ENCODE measurements at places on chromosomes 2 and 18. TPM values are rescaled to one million over a fixed set of nuclear protein-coding genes. Genes with fewer than 3 reads are reported as not detected.

DNA sequence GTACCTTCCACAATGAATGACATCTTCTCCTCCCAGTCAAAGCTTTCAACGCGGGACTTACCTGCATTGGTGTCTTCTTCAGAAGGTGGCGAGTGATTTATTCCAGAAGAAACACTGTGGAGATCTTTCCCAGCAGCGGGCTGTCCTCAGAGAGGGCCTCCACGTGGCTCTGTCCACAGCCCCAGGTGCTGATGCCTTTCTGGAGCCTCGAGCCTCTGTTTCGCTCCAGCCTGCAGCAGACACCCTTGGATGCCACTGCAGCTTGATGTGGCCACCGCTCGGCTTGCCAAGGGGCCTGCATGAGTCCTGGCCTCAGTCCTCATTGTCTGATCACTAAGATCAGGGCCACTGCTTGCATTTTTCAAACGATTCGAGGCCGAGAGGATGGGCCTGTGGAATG lies 46.6 kb upstream of the GALR1 start:
- no peak for DNase-seq

GRCh38 chr2:240519396-240520129 lies 38.2 kb downstream of the ANKMY1 start:
- peak; percentile 8 for DNase-seq

GRCh38 chr2:12059616-12060441 lies 313.4 kb downstream of the LPIN1 start:
- no peak for DNase-seq

DNA sequence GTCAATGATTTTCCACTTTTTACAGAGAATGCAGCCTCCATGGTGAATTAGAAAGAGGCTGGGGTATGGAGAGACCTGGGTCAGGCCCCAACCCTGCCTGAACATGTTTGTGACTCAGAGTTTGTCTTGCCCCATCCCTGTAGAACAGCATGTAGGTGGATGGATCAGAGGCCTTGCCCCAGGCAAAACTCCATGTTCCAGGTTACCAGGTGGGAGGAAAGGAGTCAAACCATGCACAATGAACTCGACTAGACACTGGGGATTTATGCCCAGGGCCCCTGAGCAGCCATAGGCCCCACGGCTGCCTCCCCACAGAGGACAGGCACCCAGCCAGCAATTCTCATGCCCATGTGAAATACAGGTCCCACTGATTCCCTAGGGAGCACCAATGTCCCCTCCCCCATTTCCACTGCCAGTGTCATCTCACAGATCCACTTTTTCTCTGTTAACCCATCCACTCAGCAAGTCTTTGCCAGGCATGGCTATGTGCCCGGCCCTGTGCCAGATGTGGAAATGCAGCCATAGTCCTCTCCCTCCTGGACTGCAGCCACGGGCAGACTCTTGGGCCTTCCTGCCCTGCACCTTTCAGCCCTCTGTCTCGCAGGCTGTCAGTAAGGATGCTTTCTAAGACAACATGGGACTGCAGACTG lies 737.8 kb upstream of the HS6ST1 start:
- DNase-seq = no peak

GRCh38 chr2:223647258-223647952 lies 45.2 kb upstream of the SCG2 start:
- DNase-seq = no peak

GRCh38 chr2:189022053-189022481 lies 47.9 kb downstream of the COL3A1 start:
- no peak for DNase-seq

DNA sequence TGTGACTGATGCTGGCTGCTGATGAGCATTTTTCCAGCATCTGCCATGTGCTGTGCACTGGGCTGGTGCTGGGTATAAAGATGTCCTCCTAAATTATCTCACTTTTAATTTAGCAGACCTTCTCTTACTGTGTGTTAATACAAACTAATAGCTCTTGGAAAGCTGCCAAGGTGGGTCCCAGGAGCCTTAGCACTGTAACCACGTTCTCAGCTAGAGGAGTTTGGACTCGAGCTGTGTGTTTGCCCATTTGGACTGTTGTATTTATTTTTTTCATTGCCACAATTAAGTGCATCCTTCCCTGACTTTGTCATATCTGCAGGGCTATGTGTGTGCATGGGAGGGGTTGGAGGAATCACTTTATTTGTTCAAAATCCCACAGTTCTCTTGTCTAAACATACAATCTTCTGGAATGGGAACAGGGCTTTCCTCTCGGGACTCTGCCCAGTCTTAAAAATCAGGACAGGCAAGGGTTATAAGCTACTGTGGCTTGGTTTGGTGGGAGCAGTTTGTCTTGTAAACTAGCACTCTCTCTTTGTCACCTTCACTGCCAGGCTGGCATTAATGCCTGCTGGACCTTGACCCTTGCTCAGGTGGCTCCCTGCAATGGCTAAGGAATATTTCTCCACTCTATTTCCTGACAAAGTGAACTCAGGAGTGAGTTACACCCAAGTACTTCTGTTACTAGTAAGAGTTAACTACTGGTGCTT lies 129.7 kb upstream of the MGAT5 start:
- no peak for DNase-seq

DNA sequence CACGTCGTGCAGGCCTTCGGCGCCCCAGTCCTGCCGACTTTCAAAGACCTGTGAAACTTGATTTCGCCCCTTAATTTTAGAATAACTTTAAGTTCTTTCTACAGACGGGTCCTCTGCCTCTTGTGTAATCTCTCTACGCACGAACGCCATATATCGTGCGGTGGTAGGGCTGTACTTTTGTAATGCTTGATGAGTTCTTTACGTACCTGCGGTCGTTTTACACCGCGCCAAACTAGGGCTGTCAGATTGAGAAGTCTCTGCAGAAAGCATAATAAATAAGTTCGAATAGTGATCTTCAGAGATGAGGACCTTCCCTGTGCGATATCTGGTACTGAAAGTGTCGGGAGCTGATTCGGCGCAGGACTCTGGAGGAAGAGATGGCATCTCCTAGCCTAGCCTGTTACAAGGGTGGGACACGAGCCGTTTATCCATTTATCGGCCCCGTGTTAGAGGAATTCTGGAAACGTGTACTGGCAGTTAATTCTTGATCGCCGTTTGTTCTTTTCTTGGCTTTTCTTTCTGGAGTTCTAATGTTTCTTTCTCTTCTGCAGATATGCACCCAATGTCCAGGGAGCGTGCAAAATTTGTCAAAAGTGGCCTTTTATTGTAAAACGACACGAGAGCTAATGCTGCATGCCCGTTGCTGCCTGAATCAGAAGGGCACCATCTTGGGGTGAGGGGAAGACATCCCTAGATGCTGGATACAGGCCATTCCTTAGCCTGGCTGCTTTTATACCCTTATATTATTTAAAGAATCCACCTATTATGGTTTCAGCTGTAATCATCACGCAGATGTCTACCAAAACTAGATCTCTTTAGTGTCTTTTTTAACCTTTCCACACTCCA lies 781 bp upstream of the SLC5A6 start:
- no peak for DNase-seq

- DNase-seq = no peak
These were observed 15.0 kb upstream of the OTOF start for GRCh38 chr2:26492749-26493515.

- DNase-seq = no peak
These were observed 110.9 kb upstream of the PNPT1 start for GRCh38 chr2:55804535-55804934.

GRCh38 chr18:60599995-60600394 lies 227.4 kb upstream of the MC4R start:
- DNase-seq = no peak

GRCh38 chr2:31233741-31234682 lies at the start of gene EHD3:
EHD3 (plus strand) TSS chr2:31234152; CDS start chr2:31234622, 470 bp downstream.
- DNase-seq = peak; percentile 96

DNA sequence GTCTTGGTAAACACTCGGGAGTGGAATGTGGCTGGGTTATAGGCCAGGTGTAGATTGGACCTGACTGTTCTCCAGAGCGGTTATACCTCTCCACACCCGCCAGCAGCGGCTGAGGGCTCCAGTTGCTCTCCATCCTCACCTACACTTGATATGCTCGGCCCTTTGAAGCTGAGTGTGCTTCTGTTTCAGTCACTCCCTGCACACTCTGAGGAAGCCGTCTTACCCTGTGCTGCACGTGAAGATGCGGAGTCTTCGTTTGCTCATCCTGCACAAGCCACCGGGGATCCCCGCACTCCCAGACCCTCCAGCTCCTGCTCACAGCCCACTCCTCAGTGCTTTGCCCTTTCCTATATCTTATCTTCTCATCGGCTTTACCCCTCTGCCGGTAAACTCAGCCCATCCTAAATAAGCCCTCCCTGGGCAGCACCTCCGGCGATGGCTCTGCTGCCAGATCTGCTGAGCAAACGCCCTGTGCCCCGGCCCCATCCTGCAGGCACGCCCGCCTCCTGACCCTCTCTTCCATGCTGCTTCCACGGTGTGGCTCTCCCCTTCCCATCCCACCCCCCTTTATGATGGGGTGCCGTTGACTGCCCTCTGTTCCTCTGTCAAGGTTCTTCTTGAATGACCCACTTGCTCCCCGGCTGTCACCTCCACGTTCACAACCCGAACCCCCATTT lies 47.3 kb upstream of the ODC1 start:
- no peak for DNase-seq

GRCh38 chr2:15736396-15737180 lies 144.9 kb downstream of the DDX1 start:
- no peak for DNase-seq

- DNase-seq = no peak
These were observed 959.4 kb upstream of the GYPC start for GRCh38 chr2:125696560-125696959.

- peak; percentile 72 for DNase-seq
These were observed 54.8 kb upstream of the TUBA3E start for GRCh38 chr2:130252880-130253645.

- DNase-seq = no peak
These were observed 89.6 kb downstream of the ACTR3 start for GRCh38 chr2:113979191-113980128.

- no peak for DNase-seq
These were observed 53.8 kb downstream of the GRB14 start for GRCh38 chr2:164567335-164567989.

- no peak for DNase-seq
These were observed 43.0 kb upstream of the STK39 start for GRCh38 chr2:168290391-168290790.

DNA sequence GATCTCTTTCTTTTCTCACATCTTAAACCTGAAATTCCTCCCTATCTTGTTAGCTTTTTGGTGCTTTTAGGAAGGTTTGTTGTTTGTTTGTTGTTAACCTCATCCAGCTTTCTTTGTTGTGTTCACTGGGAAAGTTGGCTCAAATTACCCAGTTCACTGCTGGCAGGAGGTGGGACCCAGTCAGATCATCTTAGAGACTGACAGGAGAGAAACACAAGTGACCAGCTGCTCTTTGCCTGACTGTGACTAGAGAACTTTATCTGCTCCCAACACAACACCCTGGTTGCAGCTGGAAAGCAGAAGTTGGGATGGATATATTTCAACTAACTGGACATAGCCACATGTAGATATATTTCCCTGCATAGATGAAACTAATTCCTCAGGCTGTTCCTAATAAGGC lies 10.0 kb downstream of the MAPK4 start:
- DNase-seq = no peak

DNA sequence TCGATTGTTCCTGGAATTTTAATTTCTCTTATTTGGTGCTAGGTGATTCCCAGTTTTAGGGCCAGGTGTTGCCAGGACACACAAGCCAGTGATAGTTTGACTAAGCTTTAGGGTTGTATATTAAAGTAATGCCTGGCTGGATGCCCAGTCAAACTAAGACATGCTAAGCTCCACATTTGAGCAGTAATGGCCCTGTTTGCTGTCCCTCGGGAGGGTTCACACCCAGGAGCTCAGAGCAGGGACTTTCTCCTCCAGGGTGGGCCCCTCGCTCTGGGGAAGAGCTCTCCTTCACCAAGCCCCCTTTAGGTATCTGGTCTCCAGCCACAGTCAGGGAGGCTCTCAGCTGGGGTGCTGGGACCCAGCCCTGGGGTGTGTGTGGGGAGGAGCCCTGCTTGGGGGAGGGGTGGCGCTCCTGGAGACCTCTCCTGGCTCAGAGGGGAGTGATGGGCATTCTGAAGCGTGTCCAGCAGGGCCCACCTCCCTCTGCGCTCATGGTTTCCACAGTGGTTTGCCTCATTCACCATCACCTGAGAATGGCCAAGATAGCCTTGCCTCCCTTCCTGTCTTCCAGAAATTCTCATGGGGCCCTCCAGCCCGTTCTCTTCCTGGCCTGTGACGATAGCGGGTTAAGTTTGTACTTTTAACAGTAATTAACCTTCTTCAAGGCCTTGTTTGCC lies 31.7 kb downstream of the INPP4A start:
- no peak for DNase-seq

- no peak for DNase-seq
These were observed 102.3 kb upstream of the SMAD7 start for GRCh38 chr18:49052891-49053644.

DNA sequence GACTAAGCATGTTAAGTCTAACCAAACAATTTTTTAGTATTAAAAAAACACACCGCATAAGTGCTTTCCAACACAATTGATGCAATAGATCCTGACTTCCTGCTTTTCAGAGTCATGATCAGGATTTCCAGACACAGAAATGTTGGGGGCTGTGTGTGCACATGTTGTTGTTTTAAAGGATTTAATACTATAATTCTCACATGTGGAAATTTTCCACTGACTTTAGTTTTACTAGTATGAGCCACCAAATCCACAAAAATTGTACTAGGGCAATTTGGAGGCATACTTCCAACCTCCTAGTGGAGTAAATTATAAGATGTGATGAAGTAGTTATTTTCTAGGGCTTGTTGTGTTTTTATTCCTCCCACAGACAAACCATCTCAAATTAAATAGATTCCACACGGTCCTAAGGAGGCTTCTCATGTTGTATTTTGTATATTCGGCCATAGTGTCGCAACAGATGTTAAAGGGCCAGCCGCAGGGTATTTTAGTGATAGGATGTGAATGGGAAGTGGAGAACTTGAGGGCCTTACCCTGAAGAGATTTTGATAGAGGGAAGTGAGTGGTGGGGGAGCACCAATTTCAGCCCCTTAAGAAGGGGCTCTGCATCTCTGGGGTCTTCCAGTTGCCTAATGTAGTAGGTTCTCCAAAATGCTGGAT lies 108.9 kb upstream of the KLF7 start:
- DNase-seq = no peak

DNA sequence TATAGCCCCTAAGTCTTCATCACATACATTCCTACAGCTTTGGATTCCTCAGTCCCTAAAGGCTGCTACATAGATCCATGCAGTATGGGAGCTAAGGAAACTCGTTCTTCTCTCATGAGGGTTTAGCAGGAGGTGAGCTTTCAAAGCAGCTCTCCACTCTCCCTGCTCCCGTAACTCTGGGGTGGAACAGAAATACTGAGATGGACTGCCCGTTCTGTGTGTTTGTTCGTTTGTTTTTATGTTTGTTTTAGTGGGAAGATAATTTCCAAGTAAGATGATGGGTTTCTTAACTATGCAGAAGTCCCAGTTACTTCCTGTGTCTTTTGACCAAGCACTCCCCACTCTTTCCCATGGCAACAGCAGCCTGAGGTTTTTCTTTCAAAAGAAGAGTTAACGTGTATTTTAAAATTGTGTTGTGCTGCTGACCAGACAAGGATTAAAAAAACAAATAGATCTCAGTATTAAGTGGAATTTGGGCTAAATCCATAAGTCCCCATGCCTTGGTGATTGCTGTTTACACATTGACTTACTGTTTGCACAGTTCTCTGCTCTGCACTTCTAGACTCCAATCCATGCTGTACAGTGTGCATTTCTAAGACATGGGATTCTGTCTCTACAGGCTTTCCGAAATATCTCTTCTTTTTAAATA lies 156.4 kb upstream of the SH3BP4 start:
- DNase-seq = no peak

Gene ASB18
- not detected for total RNA-seq

Gene MYO5B
- total RNA-seq = 41.9 TPM

Gene OTOS
- not detected for total RNA-seq

Gene TMEM169
- total RNA-seq = not detected

Gene CNDP1
- total RNA-seq = not detected

Gene GALNT13
- total RNA-seq = 1.6 TPM

Gene C2orf92
- total RNA-seq = 31.7 TPM

Gene AMER3
- total RNA-seq = not detected

Gene TANC1
- total RNA-seq = 43.8 TPM

All from upper lobe of left lung (tissue), 6 donors.